ENCODE measurements at places on chromosomes 2 and 18. TPM values are rescaled to one million over a fixed set of nuclear protein-coding genes. Genes with fewer than 3 reads are reported as not detected.

The HOXD9 gene
- total RNA-seq: 1.8 TPM

The BCL11A gene
- 0.03 TPM for total RNA-seq

The KIF5C gene
- not detected for total RNA-seq

The CIB4 gene
- not detected for total RNA-seq

The HOXD1 gene
- total RNA-seq: not detected

The TFCP2L1 gene
- total RNA-seq: not detected

The CFAP53 gene
- total RNA-seq: 0.08 TPM

GRCh38 chr2:84808279-84808678 lies 72.6 kb downstream of the TRABD2A start:
- H3K27ac ChIP-seq: peak overlapping the region; percentile 91
- H3K4me1 ChIP-seq: peaks cover 43% of the 10 kb centered on the region
- no peak overlapping the region for H3K4me3 ChIP-seq
- no peaks in the 10 kb centered on the region for H3K27me3 ChIP-seq

DNA sequence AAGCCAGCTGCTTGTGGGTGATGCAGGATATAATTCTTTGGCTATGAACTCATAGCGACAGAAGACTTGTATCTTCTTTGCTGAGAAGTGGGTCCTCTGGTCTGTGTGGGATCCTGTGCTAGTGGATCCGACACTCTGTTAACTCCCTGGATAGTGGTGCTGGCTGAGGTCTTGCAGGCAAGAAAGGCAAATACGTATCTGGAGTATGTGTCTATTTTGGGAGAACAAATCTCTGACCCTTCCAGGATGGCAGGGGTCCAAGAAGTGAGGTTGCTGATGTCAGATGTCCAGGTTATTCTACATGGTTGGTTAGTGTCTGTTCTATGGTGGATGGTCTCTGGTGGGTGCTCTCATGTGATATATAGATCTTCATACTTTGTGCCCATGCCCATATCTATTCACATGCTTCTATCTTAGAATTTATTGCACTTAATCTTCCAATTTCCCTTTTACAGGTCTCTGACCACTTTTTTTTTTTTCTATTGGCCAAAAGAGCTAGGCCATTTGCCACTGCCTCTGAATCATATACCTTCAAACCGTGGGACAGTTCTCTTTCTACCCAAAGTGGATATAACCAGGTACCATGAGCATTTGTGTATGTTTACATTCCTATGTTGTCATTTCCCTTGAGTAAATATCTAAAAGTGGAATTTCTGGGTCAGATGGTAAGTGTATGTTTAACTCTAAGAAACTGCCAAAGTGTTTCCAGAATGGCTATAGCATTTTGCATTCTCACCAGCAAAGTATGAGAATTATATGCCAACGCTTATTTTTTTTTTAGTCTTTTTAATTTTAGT lies 45.1 kb upstream of the RBMS1 start:
- H3K36me3 ChIP-seq: no peaks in the 10 kb centered on the region
- H3K27ac ChIP-seq: no peak overlapping the region
- no peak overlapping the region for H3K4me3 ChIP-seq
- peaks cover 4% of the 10 kb centered on the region for H3K4me1 ChIP-seq
- H3K27me3 ChIP-seq: no peaks in the 10 kb centered on the region

DNA sequence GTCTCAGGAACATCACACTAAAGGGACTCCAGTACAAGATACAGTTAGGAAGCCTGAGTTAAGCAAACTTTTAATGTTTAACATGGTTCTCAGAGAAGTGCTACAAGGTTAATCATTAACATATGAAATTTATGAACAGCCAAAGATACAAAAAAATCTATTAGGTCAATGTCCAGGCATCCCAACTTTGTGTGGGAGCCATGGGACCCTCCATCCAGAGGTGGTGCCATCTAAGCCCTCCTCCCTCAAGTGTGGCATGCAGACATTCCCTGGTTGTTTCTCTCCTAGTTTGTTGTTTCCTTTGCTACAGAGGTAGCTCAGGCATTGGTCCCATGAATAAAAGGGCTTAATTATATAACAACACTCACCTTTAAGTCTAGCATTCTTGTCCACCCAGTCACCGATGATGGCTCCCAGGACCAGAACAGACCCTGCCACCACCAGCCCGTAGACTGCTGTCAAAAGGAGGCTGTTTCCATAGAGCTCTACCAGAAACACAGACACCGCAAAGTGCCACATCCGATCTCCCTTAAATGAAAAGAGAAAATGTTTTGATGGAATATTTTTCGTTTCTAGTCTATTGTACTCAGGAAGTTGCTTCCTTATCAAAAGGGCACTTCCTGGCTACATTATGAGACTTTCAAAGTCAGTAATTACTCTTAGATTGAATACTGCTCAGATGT lies 5.7 kb downstream of the SLC40A1 start:
- H3K36me3 ChIP-seq: no peaks in the 10 kb centered on the region
- no peak overlapping the region for H3K4me3 ChIP-seq
- H3K4me1 ChIP-seq: peaks cover 6% of the 10 kb centered on the region
- H3K27me3 ChIP-seq: peaks cover 22% of the 10 kb centered on the region
- no peak overlapping the region for H3K27ac ChIP-seq

DNA sequence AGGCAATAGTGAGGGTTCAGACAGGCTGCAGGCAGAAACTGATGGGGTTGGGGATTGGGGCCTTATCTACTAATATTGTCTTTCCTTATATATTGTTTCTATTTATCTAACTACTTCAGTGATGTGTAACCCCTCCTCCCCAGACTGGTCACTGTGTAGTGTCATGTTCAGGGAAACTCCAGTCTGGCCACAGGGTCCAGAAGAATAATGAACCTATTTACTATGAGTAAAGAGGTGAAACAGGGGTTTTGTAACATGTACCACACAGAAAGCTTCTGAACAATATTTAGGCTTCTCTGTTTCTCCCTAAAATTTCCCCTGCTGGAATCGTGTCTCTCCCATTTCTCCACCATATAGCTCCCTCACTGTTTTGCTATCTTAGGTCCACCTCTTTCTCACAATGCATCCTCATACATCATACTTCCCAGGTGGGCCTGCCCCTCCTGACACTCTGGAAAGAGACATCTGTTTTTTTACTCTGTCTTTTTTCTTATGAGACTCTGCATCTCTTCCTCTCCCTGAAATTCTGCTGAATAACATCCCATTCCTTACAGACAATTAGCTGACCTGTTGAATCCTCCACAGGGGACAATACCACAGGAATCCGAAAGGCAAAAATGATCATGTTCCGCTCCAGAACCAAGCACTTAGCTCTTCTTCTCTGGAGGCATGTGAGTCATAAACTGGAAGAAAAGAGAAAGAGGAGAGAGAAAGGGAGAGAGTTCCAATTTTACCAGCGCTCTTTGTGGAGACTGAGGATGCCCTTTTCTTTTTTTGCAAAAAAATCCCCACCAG lies 154.8 kb downstream of the ZEB2 start:
- DNase-seq: peak; percentile 67
- H3K27ac ChIP-seq: peak overlapping the region; percentile 89
- no peaks in the 10 kb centered on the region for H3K27me3 ChIP-seq
- H3K4me3 ChIP-seq: no peak overlapping the region
- peaks cover 28% of the 10 kb centered on the region for H3K4me1 ChIP-seq

DNA sequence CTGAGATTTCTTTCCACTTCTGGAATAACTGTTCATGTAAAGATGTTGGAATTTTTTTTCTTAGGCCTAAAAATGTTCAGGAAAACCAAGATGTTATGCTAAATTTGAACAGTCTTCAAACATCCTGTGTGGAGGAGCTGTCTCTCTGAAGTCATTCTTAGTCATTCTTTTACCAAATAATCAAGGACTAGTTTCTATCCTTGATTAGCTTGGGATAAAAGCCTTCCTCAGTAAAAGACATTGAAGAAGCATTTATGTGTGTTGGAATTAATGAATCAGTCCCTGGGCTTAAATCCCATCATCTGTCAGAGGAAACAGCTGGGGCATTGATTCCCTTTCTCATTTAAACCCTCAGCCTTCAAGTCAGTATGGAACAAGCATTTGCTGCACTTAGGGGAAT lies 300.1 kb upstream of the NXPH2 start:
- H3K36me3 ChIP-seq: no peaks in the 10 kb centered on the region
- no peak overlapping the region for H3K4me3 ChIP-seq
- no peak for DNase-seq
- peaks cover 8% of the 10 kb centered on the region for H3K4me1 ChIP-seq

GRCh38 chr2:217858519-217859491 lies 144.0 kb downstream of the TNS1 start:
- H3K27ac ChIP-seq: no peak overlapping the region
- no peaks in the 10 kb centered on the region for H3K36me3 ChIP-seq
- DNase-seq: no peak
- H3K4me1 ChIP-seq: no peaks in the 10 kb centered on the region
- no peak overlapping the region for H3K4me3 ChIP-seq

- no peaks in the 10 kb centered on the region for H3K4me1 ChIP-seq
- no peaks in the 10 kb centered on the region for H3K27me3 ChIP-seq
- H3K4me3 ChIP-seq: no peak overlapping the region
- peak; percentile 36 for DNase-seq
Measured at GRCh38 chr2:129923265-129924091, 56.0 kb upstream of the RAB6C start.

- no peak overlapping the region for H3K27ac ChIP-seq
- H3K27me3 ChIP-seq: no peaks in the 10 kb centered on the region
- no peak overlapping the region for H3K4me3 ChIP-seq
- no peak for DNase-seq
Measured at GRCh38 chr2:54958717-54959371, 91.4 kb downstream of the RTN4 start.

- no peaks in the 10 kb centered on the region for H3K36me3 ChIP-seq
- H3K4me3 ChIP-seq: no peak overlapping the region
- H3K4me1 ChIP-seq: no peaks in the 10 kb centered on the region
Measured at GRCh38 chr2:221042926-221043325, 529.2 kb downstream of the EPHA4 start.

GRCh38 chr2:144512891-144513351 lies 7.0 kb downstream of the ZEB2 start:
- no peak for DNase-seq
- peaks cover 75% of the 10 kb centered on the region for H3K4me1 ChIP-seq
- peak overlapping the region; percentile 100 for H3K27ac ChIP-seq
- no peaks in the 10 kb centered on the region for H3K27me3 ChIP-seq

- H3K4me1 ChIP-seq: peaks cover 42% of the 10 kb centered on the region
- H3K4me3 ChIP-seq: no peak overlapping the region
- H3K27me3 ChIP-seq: no peaks in the 10 kb centered on the region
- peaks cover 56% of the 10 kb centered on the region for H3K36me3 ChIP-seq
Measured at GRCh38 chr2:226790431-226790830, 9.2 kb downstream of the IRS1 start.

DNA sequence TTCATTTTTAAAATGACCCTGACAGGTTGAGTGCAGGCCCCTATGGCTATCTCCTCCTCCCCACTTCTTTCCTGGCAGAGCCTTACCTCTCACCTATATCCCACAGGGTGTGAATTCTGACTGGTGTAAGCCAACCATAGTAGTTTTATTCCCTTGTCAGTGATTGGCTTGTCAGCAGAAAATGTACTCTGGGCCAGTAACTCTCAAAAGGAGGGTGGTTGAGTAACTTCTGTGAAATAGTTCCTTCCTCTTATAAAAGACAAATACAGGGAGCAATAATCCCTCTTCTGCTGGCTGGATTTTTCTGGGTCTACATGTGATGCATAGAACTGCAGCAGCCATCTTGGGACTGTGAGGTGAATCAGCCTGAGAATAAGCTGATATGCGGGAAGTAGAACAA lies 83.4 kb downstream of the RAPH1 start:
- no peak for DNase-seq
- peaks cover 73% of the 10 kb centered on the region for H3K36me3 ChIP-seq
- H3K27ac ChIP-seq: no peak overlapping the region

DNA sequence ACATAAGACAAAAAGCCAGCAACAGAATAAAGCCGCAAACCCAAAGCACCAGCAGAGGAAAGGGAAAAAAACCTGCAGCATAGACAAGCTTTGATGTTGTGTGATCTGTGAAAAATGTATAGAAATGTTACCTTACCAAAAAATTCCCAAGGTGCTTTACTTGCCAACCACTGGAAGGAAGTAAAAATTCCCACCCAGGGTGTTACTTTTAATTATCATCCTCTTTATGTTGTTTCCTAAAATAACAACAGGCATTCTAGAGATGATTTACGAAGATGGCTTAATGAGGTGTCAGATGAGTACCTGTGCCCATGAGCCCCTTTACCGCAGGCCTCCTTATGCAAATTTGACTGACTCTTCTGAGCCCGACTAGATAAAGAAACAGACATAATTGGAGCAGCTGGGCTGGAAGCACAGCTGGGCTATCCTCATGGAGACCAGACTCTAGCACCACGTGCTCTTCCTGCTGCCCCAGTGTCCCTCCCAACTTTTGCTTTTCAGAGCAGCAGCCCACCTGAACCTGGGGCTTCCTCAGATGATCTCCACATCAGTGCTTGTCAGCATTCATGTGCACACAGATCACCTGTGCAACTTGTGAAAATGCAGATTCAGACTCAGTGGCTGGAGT lies 41.5 kb downstream of the SRSF7 start:
- H3K4me1 ChIP-seq: no peaks in the 10 kb centered on the region
- H3K4me3 ChIP-seq: no peak overlapping the region
- no peaks in the 10 kb centered on the region for H3K27me3 ChIP-seq
- H3K36me3 ChIP-seq: no peaks in the 10 kb centered on the region
- DNase-seq: no peak
- H3K27ac ChIP-seq: no peak overlapping the region

GRCh38 chr2:229296536-229296935 lies 25.4 kb upstream of the PID1 start:
- H3K4me1 ChIP-seq: no peaks in the 10 kb centered on the region
- H3K4me3 ChIP-seq: no peak overlapping the region
- H3K27me3 ChIP-seq: no peaks in the 10 kb centered on the region

GRCh38 chr2:220478305-220479058 lies 851.1 kb downstream of the SLC4A3 start:
- no peak for DNase-seq
- no peak overlapping the region for H3K4me3 ChIP-seq
- H3K36me3 ChIP-seq: no peaks in the 10 kb centered on the region
- no peak overlapping the region for H3K27ac ChIP-seq

Measured in SJSA1 (cell line).